Activated CD4-positive, alpha-beta memory T cell treated with anti-CD3 and anti-CD28 coated beads for 36 hours (primary cell): ENCODE measurements at places on chromosomes 11 and 22. TPM values are rescaled to one million over a fixed set of nuclear protein-coding genes. Genes with fewer than 3 reads are reported as not detected.

The KDM4D gene
- total RNA-seq: 1.4 TPM

- DNase-seq: peak; percentile 81
Measured at GRCh38 chr22:36352803-36353507, 34.8 kb downstream of the MYH9 start.

The PPP1R14B gene
- 238 TPM for total RNA-seq

DNA sequence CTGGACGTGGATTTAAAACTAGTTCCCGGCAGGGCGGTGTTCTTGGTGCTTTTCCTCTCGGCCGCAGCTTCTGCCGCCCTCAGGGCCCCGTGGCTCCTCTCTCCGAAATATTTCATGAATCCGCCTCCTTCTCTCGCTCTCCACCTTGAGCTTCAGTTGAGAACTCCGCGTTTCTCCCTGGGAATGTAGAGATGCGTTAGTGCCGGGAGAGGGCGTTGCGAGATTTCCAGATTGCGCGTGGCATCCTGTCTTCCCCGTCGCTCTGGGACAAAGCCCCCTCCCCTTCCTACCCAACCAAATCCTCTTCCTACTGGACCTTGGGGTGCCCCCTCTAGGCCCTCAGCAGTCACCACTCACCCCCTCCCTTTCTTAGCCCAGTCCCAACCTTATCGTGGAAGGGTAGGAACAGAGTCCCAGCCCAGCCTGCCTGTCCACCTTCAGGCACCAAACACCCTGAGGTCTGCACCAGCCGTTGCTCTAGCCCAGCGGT, 15.5 kb upstream of the RAC2 start:
- DNase-seq: peak; percentile 49

DNA sequence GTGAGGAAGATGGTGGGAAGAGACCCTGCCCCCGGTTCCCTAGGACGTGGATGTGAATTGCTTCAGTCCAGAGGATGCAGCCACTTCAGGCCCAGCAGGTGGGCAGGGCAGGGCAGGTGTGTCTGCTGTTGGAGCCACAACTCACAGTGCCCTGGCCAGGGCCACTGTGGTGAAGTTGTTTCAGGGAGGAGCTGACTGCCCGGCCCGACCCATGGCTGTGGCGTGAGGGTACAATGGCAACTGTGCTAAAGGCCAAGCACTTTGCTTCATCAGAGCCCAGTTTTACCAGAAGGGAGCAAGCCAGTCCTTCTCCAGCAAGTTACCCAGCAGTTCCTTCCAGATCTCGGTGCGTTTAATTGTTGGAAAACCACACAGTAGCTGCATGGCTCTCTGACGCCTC, 1174.4 kb downstream of the BRD1 start:
- no peak for DNase-seq

DNA sequence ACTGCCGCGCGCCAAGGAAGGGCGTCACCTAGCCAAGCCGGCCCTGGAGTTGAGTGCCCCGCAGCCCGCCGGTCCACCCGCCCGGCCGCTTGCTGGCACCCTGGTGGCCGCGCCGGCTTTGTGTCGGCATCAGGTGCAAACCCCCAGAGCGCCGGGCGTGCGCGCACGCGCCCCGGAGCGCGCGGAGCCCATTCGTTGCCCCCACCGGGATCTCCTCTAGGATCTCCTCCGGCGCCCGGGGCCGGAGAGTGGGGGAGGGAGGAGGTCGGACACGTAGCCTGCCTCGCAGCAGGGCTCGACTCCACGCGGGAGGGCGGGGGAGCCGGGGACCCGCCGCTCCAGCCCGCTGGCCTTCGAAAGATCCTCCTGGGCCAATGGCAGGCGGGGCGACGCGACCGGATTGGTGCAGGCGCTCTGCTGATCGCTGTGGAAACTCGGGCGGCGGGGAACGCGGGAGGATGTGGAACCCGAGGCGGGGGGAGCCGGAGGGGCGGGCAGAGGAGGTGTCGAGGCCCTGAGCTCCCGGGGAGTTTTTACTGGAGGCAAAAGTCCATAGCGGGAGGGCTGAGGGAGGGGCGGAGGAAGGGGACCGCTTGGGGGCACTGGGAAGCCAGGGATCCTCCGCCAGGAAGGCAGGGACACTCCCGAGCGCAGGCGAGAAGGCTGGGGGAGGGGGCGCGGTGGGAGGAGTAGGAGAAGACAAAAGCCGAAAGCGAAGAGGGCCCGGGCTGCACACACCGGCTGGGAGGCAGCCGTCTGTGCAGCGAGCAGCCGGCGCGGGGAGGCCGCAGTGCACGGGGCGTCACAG, at the start of gene FADS2:
FADS2 (plus strand) TSS at position 730 of the 808 bp plus-strand sequence. CDS start 91 bp downstream, outside the sequence.
- DNase-seq: peak; percentile 89

DNA sequence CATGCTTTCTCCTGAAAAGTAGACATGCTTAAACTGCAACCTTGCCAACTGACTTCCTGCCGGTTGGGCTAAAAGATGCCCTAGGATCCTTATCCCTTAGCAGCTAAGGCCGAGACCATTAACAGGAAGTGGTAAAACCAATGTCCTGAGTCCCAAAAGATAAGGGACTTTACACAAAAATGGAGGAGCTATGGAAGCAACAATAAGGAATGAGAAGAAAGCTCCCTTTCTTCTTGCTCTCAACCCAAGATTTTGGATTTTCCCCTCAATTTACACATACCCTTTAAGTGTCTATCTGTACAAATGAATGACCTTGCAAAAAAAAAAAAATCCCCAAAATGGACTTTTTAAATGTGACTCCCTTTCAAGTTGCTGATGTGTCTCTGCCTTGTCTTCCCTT, 11.1 kb downstream of the MRPL17 start:
- DNase-seq: no peak

DNA sequence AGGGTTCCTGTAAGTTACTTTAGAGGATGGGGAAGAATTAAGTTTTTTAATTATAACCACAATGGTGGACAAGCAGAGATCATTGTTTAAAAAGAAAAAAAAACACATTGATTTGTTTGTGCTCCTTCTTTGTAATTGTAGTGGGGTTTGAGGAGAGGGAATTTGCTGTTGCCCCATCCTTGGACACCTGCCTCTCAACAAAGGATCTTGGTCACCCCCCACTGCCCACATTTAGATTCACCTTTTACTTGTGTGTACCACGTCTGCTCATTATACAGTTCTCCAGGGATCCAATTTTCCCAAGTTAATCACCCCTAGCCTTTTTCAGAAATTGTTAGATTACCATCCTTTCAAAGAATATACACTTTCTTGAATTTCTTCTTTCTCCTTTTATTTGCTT, 53.0 kb downstream of the DNAJC24 start:
- DNase-seq: no peak

GRCh38 chr11:4662876-4663275, 19.1 kb downstream of the OR51E1 start:
- no peak for DNase-seq

The PICALM gene
- 75.9 TPM for total RNA-seq
